ENCODE measurements at places on chromosomes 16 and 17.
A peak's percentile ranks its signal among the peaks of the same experiment; 100 is the strongest.

- no peak for DNase-seq
These were observed 18.6 kb upstream of the CLTC start for GRCh38 chr17:59601130-59601529.

DNA sequence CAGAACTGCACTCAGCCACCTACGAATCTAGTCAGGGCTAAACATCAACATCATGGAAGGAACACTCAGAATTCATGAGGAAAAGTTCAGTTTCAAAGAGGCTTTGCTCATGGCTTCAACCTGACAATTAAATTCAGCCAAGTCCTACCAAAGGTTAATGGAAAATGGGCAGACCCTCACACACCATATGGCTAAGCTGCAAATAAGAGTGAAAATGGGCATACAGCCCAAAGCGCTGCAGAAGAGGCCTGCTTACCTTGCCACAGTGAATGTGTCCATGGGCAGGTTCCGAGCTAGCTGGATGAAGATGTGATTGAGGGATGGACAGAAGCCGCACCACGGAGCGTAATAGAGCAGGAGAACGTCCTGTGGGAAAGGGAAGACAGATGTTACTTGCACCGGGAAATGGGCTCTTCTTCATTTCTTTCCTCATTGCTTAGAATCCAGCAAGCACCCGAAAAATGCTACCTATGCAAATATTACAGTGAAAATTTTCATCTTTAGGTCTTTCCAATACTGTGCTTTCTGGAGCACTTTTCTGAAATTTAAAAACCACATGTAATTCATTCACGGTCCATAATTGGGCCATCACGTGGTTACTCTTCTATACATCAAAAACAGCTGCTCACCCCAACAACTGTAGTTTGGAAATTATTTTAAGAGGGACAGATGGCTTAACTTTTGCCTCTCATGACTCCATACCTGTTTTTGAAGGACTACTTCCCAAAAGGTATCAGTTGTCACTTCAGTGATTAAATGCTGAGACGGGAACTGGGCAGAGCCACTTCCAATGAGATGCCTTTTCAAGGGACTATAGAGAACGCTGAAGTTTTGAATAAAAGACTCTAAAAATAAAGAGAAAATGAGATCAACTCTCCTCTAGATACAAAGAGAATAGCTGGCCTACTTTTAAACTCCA lies 19.6 kb downstream of the SNN start:
- peak; percentile 48 for DNase-seq

DNA sequence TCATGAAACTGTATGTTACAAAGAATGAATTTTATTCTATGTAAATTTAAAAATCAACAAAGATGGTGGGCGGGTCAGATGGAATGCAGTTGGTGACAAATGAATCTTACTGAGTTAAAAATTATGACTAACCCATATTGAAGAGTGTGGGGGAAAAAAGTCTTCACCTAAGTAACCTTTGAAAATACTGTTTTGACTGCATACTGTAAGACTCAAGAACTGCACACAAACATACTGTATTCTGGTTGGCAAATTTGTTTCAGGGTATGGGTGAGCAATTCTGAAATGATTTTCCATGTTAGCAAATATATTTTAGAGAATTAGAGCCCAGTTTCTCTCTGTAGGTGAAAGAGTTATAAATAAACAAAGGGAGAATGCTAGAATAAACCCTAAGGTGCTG lies 153.7 kb upstream of the KCNJ18 start:
- no peak for DNase-seq

DNA sequence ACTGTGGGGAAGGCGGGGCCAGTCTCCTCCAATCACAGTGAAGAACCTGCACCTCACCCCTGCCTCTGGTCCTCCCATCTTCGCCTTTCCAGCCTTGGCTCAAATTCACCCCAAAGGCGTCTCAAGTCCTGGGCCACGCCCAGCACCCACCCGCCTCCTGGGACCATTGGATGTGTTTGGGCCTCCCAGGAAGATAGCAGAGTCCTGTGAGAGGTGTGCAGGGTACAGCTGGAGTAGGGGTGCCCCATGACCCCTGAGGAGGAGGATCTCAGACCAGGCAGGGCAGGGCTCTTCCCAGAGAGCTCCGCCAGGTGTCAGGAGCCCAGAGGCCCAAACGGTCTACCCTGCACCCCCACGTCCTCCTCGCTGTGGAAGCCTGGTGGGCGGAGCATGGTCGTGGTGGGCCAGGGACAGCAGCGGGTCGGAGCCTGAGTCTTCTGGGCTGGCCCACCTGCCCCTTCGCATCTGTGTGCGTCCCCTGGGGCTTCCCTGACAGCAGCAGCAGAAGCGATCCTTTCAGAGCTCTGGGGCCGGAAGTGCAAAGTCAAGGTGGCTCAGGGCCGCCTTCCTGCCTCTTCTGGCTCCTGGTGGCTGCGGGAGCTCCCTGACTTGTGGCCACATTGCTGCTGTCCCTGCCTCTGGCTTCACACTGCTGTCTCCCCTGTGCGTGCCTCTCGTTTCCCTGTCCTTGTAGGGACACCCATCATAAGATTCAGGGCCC lies 34.9 kb upstream of the ZNF469 start:
- DNase-seq: peak; percentile 44

DNA sequence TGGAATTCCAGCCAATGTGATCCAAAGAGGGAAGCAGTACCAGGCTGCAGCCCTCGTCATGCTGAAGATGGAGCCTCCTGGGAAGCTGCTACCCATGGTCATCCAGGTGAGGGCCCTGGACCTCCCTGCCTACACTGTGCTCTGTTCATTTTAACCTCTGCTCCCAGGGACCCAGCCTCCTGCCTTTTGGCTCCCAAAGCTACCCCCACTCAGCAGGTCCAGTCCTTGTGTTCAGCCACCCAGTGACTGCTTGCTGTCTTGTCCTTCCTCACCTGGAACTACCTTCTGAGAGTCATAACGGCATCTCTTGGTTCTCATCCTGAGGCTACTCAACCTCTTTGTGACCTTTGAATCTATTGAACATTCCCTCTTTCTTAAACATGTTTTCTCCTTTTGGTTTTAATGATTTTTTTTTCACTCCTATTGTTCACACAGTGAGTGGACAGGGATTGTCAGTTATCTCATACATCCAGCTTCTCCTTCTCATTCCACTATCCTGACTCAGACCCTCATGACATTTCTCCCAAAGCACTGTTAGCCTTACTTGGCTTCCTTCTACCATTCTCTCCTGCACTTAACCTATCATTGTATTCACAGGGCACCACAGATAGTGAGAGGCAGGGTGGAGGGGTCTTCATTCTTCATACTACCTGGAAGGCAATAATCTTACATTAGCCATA lies 53.3 kb downstream of the GOSR1 start:
- no peak for DNase-seq

DNA sequence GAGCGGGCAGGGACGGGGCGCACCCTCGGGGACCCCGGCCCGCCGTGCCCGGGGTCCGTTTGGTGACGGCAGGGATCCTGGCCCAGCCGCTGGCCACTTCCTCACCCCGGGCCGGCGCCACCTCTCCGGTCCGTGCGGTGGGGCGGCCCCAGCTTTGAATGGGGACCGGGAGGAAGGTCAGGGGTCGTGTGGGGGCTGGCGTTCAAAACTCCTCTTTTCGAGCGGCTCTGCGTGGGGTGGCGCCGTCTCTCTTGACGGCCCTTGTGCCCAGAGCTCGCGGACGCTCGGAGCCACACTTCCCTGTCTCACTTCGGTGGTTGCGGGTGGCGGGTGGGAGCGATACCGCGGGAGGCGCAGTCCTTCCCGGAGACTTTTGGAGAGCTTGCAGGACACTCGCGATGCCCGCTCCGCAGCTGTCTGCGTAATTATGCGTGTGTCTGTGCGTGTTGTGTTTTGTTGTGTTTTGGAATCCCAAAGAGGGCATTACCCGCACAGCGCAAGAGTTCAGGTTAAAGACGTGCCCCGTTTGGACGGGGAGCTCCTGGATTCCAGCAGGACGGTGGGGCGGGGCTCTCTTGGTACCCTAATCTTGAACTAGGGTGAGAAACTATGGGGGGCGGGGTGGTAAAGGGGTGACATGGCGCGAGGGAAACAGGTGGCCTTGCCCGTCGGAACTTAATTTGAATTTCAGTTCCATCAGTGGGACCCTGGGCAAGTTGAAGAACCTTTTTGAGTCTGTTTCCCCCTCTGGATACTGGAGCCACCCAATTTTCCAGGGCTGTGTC lies 637 bp downstream of the PLCG2 start:
- DNase-seq: no peak

- no peak for DNase-seq
These were observed 32.1 kb downstream of the SPACA3 start for GRCh38 chr17:33023790-33024189.

DNA sequence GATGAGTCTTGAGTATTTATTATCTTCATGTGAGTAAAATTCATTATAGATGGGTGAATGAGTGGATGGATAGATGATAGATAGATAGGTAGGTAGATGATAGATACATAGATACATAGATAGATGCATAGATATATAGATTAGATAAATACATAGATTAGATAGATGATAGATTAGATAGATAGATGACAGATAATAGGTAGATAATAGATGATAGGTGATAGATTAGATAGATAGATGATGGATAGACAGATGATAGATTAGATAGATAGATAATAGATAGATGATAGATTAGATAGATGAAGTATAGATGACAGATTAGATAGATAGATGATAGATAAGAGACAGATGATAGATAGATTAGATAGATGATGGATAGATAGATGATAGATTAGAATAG lies 21.8 kb upstream of the WFIKKN2 start:
- no peak for DNase-seq

DNA sequence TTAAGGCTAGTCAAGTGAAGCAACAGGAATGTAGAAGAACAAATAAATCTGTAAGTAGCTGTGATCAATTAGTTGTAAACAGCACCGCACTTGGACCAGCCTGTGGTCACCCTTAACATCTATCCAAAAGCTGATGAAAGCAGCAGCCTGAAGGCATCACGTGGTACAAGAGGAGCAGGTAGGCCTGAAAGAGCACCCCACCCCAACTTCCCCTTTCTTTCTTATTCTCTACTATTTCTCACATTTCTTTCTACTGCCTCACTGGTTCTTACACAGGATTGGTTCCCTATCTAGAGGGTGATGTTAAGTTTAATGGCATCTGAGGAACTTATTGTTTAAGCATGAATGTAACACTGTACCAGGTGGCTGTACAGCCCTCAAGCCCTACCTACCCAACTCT lies 42.6 kb upstream of the CLEC18B start:
- DNase-seq: no peak

- peak; percentile 42 for DNase-seq
These were observed 1.7 kb upstream of the SLC13A2 start for GRCh38 chr17:28471531-28472342.

DNA sequence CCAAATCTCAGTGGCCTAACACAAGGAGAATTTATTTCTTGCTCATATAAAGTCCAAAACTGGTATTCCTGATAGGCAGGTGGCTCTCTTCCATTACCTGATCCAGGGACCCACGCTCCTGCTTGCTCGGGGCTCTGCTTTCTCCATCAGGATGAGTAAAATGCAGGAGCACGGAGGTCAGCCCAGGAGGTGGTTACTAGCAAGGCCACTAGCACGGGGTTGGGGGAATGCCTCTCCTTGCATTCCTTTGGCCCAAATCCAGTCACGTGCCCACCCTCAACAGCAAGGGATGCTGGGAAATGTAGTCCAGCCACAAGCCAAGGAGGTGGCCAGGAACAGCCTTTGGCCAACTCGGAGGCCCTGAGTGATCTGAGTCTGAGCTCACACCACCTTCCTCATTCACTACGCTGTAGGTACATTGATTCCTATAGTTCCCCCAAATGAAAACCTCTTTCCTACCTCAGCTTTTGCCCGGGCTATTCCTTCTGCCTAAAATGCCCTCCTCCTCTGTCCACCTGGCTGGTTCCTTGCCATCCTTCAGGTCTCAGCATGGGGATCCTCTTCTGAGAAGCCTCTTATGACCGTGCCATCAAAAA lies 38.3 kb upstream of the HAPSTR1 start:
- peak; percentile 65 for DNase-seq

GRCh38 chr16:67445441-67445912 lies 14.6 kb downstream of the HSD11B2 start:
- no peak for DNase-seq

DNA sequence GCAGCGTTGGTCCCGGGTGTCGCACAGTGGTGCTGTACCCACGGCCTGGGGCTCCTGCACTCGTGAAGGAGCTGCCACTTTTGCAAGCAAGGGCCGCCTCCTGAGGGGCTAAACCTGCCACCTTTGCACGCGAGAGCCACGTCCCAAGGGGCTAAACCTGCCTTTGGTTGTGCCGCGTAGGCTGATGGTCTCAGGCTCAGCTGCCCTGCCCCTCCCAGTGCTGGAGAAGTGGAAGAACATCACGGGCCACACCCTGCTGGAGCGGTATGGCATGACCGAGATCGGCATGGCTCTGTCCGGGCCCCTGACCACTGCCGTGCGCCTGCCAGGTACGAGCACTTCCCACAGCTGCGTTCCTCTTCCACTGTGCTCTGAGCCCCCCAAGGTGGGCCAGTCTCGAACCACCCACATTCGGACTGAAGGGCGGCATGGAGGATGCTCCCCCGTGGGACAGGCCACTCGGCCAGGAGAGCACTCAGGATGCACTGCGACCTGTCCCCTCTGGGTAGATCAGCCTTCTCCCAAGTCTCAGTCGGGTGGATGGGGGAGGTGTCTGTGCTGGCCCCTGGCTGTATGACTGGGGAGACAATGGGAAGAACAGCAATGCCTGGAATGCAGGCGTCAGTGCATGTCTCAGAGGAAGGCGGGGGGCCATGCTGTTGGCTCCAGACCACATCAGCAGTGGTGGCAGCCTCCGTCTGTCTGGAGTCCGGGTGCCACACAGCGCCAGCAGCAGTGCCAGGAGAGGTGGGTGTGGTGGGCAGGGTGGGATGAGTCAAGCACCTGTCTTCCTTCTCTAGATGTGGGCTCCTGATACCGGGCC lies 20.7 kb downstream of the ACSF3 start:
- DNase-seq: no peak

DNA sequence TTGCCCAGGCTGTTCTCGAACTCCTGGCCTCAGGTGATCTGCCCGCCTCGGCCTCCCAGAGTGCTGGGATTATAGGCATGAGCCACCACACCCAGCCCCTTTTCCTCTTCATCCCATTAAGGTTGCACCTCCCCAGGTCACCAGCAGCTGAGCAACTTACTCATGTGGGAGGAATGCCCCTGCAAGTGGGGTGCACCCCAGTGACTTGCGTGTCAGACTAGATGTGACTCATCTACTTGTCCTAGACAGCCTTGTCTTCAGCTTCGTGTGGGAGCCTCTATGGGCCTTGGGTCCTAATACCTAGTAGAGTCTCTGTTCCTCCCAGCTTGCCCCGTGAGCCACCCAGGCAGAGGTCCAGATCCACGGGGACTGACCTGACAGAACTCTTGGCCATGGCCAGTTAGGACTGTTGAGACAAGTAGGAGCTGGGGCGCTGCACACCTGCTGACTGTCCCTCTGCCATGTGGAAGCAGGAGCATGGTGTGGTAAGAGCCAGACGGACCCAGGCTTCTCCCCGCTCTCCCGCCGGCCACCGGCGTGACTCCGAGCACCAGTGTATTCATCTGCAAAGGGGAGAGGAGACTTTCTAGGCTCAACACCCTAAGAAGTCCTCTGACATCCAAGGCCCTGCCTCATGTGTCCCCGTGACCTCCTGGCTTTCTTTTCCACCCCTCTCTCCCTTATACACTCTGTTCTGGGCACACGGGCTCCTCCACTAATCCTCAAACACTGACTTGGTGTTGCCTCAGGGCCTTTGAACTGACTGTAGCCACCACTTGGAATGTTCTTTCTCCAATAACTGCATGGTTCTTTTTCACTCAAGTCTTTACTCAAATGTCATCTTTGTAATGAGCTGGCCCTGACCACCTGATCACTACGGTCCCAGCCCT lies 11.6 kb upstream of the CBX4 start:
- no peak for DNase-seq

All from sigmoid colon (tissue), 7 donors.